ENCODE measurements at places on chromosomes 3 and 15.

DNA sequence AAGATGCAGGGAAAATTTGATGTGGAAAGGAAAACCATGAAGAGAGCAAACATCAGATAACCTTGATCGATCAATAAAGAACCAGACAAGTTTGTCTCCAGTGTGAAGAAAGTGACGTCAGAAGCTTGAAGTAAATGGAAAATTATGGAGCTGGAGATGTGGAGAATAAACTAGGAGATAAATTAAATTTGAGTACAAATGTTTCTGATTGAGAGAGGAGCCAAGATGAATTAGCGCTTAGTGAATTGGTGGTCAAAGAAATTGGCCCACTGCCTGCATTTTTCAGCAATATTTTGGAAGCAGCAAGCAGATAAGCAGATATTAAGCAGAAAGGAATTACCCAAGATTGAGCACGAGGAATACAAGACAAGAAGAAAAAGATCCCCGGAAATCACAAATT, 567.3 kb upstream of the ZNF385D start:
- no peak for DNase-seq

DNA sequence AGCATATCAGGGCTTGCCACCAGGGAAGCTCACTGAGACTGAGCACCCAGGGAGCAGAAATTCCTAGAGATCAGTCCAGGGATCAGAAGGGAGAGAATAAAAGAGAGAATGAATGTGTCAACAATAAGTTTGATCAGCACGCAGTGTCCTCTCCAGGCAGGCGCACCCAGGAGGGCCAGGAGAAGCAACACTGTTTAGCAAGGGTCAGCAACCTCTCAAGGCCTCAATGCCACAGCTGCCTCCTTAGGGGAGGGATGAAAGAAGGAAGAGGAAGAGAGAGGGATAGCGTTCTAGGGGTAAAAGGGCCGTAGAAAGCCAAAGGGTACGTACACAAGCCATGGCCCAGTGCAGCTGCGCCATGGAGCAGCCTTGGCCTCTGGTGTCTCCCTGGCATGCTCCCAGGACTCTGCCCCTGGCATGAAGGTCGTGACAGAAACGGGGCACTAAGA, 399.8 kb downstream of the SHQ1 start:
- DNase-seq: no peak

DNA sequence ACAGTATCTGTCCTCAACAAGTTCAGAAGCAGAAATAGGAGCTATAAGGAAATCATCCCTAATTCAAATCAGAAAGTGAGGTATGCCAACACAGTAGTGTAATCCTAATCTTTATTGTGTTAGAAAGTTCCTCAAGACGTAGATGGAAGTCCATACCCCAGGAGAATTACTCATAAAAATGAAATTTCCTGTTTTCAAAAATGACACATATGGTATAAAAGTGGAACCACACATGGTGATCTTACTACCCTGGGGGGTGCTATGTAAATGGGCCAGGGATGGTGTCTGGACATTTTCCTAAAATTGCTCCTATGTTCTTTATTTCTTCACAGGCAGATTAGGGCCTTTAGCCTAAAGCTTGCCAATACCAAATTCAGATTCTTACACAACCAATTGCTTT, 204.1 kb downstream of the ARRDC4 start:
- no peak for DNase-seq

DNA sequence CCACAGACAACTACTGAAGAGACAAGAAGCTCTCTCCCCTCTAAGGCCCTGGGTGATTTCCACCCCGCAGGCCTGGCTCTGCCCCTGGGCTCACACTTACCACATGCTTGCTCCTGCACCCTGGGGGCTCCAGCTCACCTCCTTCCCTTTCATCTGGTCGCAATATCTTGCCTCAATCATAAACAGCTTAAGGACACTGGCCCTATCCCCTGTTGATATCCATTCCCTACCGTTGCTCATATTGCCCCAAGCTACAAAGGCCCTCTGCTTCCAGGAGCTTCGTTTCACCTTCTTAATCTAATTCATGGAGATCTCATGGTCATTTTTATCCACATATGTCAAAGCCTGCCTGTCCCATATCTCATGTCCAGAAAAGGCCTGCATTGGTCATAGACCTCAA, 46.0 kb upstream of the TSEN2 start:
- DNase-seq: no peak

DNA sequence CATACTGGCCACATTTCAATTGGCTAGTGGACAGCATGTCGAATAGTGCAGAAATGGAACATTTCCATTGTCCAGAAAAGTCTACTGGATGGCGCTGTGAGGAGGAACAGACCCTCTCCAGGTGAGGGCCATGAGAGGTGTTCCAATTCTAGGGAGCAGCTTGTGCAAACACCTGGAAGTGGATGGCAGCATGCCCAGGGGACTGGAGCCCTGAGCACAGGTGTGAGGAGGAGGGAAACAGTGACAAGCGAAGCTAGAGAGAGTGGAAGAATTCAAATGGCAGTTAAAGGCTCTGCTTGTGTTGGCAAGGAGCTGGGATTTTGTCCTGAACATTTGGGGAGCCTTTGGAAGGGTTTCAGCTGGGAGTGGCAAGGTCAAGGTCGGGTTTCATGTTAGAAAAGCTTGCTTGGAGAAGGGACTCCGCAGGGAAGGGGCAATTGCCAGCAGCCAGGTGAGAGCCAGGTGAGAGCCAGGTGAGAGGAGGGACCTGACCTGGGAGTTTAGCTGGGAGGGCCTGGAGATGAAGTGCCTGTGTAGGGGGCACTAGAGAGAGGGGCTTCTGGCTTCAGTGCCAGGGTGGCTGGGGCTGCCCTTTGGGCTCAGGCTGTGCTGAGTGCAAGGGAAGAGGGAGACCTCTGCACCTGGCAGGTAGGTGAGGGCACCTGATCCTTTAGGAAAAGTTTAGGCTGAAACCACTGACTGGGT, 93.8 kb downstream of the LINGO1 start:
- DNase-seq: no peak

DNA sequence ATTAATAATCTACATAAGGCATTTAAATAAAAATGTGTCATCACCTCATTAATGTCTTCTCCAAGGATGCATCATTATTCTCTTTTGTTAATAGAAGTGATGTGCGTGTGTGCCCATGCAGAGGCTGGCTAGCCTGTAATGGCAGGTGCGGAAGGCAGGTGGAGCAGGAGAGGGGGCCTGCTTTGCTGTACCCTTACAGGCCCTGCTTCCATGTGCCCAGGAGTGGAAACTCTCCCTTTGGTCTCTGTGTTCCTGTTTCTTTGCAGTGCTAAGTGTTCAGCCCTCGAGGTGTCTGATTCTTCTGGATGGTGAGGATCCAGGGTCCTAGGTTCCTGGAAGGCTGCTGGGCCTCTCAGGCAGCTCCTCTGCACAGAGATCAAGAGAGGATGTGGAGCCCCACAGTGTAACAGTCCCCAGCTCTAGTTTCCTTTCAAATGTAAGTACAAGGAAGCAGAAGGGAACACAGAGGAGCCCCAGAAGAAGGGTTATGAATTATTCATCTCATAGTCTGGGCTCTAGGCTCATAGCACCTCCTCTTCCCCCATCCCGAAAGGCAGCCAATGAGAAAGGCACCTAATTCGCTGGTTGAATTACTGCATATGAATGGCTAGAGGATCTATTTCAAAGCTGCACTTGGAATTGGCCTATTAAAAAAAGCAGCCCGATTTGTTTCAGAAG, 39.2 kb upstream of the AGBL1 start:
- DNase-seq: no peak

DNA sequence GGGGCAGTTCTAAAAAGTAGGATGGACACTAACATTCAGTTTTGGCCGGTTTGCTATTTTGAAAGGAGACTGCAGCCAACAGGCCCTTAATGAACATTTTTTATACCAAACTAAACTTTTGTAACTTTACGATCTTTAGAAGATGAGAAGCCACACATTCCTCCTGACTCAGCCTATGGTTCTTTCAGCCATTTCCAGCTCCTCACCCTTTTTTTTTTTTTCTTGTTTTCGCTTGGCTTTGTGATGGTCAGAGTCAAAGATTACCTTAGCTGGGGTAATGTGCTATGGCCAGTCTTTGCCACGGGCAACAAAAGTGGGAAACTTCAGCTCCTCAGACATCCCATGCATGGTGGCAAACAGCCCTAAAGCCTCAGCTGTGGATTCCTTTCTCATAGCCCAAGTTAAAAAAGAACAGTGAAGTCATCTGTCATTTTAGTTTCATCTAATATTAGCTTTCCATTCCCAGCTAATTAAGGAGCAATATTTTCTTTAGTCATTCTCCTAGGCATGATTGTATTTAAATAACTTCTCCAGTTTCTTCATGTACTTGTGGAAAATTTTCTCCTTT, 368.7 kb downstream of the MFSD1 start:
- DNase-seq: no peak

DNA sequence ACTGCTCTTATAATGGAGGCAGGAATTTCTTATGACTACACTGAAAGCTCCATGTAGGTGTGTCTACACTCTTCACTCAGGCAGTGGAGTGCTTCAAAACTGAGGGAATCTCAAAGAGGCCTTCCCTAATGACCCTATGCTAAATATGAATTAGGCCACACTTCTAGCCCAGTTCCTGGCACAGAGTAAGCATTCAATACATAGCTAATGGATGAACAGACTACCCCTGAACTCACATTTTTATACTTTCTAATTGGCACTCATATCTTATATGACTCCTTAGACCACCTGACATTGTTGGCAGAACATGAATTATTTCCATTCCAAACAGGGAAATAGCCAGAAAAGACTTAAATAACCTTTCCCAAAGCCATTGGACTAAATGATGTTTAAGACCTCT, 3.4 kb downstream of the RARRES1 start:
- DNase-seq: no peak

- no peak for DNase-seq
Measured at GRCh38 chr15:29633971-29634370, 188.3 kb downstream of the TJP1 start.

DNA sequence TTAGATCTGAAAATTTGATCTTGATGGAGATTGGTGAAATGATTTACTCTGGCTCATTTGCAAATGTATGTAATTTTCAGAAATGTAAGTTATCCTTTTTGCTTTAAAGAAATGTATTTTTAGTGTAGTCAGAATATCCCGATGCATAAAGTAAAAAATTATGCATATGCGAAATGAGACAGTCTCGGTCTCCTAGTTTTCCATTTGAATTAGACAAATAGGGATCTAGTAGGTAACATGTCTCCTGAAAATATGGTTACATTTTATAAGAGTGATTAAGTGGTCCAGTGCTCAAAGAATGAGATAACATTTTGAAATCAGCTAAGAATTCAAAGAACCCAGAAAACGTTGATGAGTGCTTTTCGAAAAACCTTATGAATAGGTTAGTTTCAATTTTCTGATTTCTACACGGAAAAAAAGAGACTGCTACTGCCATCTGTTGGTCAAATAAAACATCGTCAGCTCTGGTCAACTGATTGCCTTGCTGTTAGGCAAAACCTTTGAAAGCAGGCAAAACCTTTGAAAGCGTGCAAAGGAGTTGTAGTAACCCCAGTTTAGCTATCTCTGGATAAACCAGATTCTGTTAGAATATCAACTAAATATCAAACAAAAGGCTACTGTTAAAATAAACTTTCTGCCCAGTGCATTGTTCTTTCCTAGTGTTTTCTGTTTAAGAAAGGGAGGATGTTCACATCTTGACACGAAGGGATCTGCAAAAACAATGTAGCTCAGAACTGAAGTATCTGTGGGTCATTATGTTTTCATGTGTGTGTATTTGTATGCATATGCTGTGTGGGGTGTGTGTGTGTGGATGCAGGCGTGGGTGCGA, 59.3 kb upstream of the CHMP2B start:
- DNase-seq: no peak

DNA sequence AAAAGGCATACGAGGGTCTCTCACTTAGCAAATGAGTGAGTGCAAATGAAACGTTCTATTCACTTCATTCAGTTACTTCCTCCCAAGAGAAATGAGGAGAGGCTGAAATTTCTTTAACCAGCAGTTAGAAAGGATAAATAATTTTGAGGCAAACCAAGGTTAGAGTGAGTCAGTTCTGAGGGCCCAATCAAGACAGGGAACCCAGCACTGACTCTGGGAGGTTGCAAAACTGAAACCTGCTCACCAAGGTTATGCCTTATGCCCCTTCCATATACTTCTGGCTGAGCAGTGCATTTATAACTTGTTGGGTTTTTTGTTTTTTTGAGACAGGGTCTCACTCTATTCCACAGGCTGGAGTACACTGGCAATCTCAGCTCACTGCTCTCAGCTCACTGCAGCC, 4.5 kb upstream of the RPSA start:
- DNase-seq: no peak

DNA sequence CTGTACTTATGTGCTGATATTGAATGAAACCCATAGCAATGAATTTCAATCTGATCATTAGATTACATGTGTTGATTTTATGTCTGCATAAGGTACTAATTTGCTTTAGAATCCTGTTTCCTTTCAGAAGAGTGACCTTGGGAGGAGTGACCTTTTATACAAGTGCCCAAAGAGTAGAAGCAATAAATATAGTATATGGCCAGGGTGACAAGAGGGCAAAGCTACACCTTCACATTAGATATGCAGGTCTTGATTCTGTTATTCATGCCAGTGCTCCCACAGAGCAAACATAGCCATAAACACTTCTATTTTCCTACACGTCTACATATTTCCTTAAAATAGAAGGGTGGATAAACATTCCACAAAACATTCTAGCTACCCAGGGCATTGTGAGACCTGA, 158.2 kb upstream of the RAP2B start:
- DNase-seq: no peak

- DNase-seq: no peak
Measured at GRCh38 chr3:66504850-66505641, 4.2 kb upstream of the LRIG1 start.

DNA sequence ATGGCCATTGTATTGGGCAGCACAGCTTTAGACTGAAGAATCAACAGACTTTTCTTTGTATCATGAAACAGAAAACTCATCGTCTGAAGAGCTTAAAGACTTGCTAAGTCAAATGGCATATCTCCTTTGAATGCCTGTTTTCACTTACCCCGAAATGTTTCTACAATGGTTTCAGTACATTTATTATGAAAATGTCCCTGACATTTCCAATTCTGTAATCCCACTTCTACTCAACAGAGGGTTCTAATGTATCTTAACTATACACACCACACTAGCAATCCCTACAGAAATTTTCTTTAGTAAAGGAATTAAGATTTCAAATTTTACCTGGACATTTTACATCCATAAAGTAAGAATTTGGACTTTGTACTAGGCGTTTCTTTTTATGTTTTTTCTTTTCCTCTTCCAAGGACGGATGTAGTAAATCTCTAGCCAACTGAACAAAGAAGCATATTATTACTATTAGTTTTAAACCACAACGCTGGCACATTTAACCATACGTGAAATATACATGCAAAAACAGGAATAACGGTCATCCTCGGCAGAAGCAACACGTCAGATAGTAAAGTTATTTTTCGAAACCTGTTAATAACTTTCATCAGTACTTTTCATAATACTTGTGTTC, 1.1 kb downstream of the RPS27L start:
- no peak for DNase-seq

DNA sequence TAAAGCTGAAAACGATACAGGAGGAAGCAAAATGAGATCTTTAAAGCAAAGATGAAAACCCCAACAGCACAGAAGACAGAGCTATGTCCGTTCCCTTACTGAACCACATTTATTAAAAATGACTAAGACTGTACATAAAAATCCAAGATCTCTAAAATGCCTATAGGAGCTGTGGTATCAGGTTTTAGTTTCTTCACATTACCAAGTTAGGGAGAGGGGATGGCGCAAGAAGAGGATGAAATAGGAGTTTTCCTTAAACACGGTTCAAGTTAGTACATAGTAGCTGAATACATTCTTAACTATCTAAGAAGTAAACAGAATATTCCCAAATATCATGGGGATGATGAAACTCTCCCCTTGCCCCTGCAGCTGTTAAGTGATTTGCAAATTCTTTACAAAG, 6.3 kb downstream of the EOMES start:
- no peak for DNase-seq

- no peak for DNase-seq
Measured at GRCh38 chr3:154728285-154728684, 298.3 kb upstream of the GPR149 start.

- DNase-seq: peak; percentile 32
Measured at GRCh38 chr15:90161950-90162361, 39.2 kb upstream of the SEMA4B start.
